ENCODE measurements at places on chromosomes 11 and 22.

DNA sequence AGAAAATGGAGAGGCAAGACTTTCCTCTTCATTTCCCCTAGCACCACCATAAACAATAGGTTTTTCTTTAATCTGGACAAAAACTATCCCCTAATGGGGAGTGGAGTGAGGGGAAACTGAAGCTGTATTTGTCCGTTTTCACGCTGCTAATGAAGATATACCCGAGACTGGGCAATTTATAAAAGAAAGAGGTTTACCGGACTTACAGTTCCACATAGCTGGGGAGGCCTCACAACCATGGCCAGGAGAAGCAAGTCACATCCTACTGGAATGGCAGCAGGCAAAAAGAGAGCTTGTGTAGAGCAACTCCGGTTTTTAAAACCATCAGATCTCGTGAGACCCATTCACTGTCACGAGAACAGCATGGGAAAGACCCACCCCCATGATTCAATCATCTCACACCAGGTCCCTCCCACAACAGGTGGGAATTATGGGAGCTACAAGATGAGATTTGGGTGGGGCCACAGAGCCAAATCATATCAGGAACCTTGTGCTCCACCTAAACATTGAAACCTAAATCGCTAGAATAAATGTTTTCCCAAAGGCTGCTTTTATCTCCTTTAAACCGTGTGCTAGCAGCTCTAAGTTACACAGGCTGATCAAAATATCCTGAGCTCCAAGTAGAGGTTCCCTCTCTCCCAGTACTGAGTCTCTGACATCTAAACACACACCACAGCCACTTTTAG, 4.3 kb downstream of the UBQLN3 start:
- no peaks in the 10 kb centered on the region for H3K4me1 ChIP-seq
- H3K27ac ChIP-seq, result no peak overlapping the region
- DNase-seq, result no peak
- H3K27me3 ChIP-seq, result no peaks in the 10 kb centered on the region
- H3K36me3 ChIP-seq, result no peaks in the 10 kb centered on the region

- no peak overlapping the region for H3K27ac ChIP-seq
- H3K4me1 ChIP-seq, result peaks cover 10% of the 10 kb centered on the region
- no peak for DNase-seq
- no peaks in the 10 kb centered on the region for H3K36me3 ChIP-seq
- H3K27me3 ChIP-seq, result no peaks in the 10 kb centered on the region
Measured at GRCh38 chr11:121590772-121591404, 138.1 kb upstream of the SORL1-AS1 start.

DNA sequence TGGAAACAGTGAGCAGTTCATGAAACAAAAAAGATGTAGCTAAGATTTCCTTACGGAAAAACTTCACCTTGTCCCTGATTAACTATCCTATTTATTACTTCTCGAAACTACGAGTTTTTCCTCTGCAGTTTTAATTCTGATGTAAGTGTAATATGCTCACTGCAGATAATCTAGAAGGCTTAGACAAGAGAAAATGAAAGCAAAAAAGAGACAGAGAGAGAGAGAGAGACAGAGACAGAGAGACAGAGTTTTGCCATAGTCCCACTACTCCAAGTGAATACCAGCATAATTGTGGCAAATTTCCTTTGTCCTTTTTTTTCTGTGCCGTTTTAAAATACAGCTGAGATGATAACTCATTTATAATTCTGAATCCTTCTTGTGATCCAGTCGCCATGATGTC, 24.8 kb downstream of the FSHB start:
- H3K4me3 ChIP-seq, result no peak overlapping the region
- H3K27me3 ChIP-seq, result no peaks in the 10 kb centered on the region
- no peak overlapping the region for H3K27ac ChIP-seq
- H3K36me3 ChIP-seq, result no peaks in the 10 kb centered on the region
- no peak for DNase-seq
- no peaks in the 10 kb centered on the region for H3K4me1 ChIP-seq

- peak overlapping the region; percentile 70 for H3K4me3 ChIP-seq
- H3K27me3 ChIP-seq, result no peaks in the 10 kb centered on the region
- peaks cover 9% of the 10 kb centered on the region for H3K4me1 ChIP-seq
Measured at GRCh38 chr11:95923439-95923727, 524 bp downstream of the MTMR2 start.

DNA sequence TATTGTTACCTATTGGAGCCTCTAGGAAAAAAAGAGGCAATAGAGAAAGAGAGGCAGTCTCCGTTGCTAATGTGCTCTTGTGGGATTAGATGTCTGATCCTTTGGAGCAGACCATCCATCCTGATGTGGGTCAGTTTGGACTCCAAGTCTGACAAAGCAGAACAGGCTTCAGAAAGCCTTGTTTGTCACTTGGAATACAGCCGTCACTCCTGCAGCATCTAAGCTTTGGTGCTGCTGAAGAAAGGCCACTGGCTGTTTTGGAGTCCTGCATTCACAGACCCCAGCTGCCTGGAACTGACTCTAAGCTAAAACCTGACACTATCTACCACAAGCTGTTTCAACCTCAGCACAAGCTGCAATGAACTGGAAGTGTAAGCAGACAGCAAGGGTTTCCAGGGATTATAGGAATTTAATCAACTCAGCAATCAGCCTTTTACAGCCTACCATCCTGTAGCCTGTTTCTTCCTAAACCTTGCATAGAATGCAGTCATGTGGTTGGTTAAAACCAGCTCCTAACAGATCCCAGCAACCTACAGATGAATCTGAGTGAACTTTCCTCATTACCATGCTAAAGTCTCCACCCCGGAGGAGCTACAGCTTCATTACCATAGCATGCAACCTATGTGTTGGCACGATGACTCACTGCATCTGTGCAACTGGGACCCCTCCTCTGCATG, 3.7 kb upstream of the PLAAT4 start:
- peaks cover 8% of the 10 kb centered on the region for H3K4me1 ChIP-seq
- H3K27me3 ChIP-seq, result no peaks in the 10 kb centered on the region
- no peak for DNase-seq
- H3K4me3 ChIP-seq, result no peak overlapping the region
- no peaks in the 10 kb centered on the region for H3K36me3 ChIP-seq

GRCh38 chr11:31824879-31825837, 14.0 kb upstream of the PAX6 start:
- H3K4me3 ChIP-seq, result no peak overlapping the region
- no peaks in the 10 kb centered on the region for H3K36me3 ChIP-seq
- no peaks in the 10 kb centered on the region for H3K4me1 ChIP-seq
- peaks cover 61% of the 10 kb centered on the region for H3K27me3 ChIP-seq
- DNase-seq, result no peak
- no peak overlapping the region for H3K27ac ChIP-seq

- no peaks in the 10 kb centered on the region for H3K27me3 ChIP-seq
- no peak for DNase-seq
- no peak overlapping the region for H3K27ac ChIP-seq
- H3K4me3 ChIP-seq, result no peak overlapping the region
- no peaks in the 10 kb centered on the region for H3K36me3 ChIP-seq
Measured at GRCh38 chr11:56066980-56067379, 26.1 kb upstream of the OR8I2 start.

DNA sequence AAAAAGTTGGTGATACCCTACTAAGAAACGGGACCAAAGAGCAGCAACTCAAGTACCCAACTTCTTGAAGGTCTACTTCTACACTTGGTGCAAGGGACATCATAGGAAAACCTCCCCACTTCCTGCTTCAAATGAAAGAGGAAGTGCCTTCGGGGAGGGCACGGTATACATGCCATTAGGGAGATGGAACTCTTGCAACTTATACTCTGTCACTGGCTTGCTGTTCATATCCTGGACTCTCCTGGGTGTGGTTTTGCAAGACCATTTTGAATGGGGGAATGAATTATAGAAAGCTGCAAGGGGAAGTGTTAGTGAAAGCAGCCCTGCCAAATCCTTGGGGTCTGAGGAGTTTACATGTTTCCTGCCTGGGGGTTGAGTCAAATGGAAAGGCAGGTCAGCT, 41.9 kb downstream of the CSNK2A3 start:
- no peaks in the 10 kb centered on the region for H3K4me1 ChIP-seq
- no peak overlapping the region for H3K4me3 ChIP-seq
- no peak overlapping the region for H3K27ac ChIP-seq
- H3K36me3 ChIP-seq, result no peaks in the 10 kb centered on the region

- H3K27ac ChIP-seq, result peak overlapping the region; percentile 24
- H3K4me1 ChIP-seq, result no peaks in the 10 kb centered on the region
- H3K27me3 ChIP-seq, result no peaks in the 10 kb centered on the region
- H3K4me3 ChIP-seq, result peak overlapping the region; percentile 24
- no peaks in the 10 kb centered on the region for H3K36me3 ChIP-seq
- no peak for DNase-seq
Measured at GRCh38 chr11:77191429-77191822, 63.4 kb downstream of the MYO7A start.

- no peaks in the 10 kb centered on the region for H3K36me3 ChIP-seq
- H3K27me3 ChIP-seq, result no peaks in the 10 kb centered on the region
- H3K4me1 ChIP-seq, result no peaks in the 10 kb centered on the region
- H3K4me3 ChIP-seq, result no peak overlapping the region
- no peak overlapping the region for H3K27ac ChIP-seq
Measured at GRCh38 chr11:73030130-73030529, 112.0 kb downstream of the FCHSD2 start.

- no peaks in the 10 kb centered on the region for H3K27me3 ChIP-seq
- peak overlapping the region; percentile 7 for H3K27ac ChIP-seq
- no peak overlapping the region for H3K4me3 ChIP-seq
- no peaks in the 10 kb centered on the region for H3K4me1 ChIP-seq
- H3K36me3 ChIP-seq, result no peaks in the 10 kb centered on the region
- no peak for DNase-seq
Measured at GRCh38 chr11:44868455-44869421, 81.9 kb downstream of the TP53I11 start.

GRCh38 chr22:27554106-27554811, 247.3 kb downstream of the MN1 start:
- H3K4me1 ChIP-seq, result no peaks in the 10 kb centered on the region
- H3K27me3 ChIP-seq, result no peaks in the 10 kb centered on the region

DNA sequence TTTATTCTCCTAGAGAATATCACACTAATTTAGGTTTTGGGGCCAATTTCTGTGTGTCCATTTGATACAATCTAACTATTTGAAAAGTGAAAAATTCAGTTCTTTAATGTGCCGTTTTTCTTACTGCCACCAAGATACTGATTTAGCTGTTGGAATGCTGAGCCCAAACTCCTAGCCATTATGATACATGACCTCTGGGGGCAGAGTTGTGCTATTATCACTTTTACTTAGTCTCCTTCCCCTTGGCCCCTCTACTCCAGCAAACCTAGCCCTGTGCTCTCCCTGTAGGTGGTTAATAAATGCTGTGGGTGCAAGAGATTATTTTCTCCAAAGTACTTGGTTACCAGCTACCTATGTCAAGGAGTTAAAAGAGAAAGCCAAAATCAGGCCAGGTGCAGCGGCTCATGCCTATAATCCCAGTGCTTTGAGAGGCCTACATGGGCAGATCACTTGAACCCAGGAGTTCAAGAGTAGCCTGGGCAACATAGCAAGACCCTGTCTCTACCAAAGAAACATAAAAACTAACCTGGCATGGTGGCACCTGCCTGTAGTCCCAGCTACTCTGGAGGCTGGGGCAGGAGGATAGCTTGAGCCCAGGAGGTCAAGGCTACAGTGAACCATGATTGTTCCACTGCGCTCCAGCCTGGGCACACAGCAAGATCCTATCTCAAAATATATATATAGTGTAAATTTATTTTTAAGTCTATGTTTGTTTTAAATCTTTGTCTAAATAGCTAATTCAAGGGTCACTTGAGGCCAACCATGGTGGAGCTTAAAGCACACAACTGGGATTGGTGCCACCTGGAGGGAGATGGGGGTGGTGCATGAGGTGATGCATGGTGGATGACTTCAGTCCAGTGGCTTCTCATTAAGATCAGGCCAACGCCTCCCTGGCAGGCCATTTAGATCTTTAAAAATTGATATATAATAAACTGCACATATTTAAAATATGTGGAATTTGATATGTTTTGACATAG, 193.2 kb upstream of the PLET1 start:
- H3K4me3 ChIP-seq, result no peak overlapping the region
- H3K27me3 ChIP-seq, result no peaks in the 10 kb centered on the region
- no peak overlapping the region for H3K27ac ChIP-seq
- DNase-seq, result peak; percentile 10
- H3K4me1 ChIP-seq, result no peaks in the 10 kb centered on the region

- no peak for DNase-seq
- H3K27ac ChIP-seq, result no peak overlapping the region
- H3K27me3 ChIP-seq, result no peaks in the 10 kb centered on the region
- H3K4me1 ChIP-seq, result no peaks in the 10 kb centered on the region
Measured at GRCh38 chr11:109853156-109853776, 239.9 kb upstream of the ZC3H12C start.

GRCh38 chr11:102456381-102456780, 3.8 kb upstream of the TMEM123 start:
- no peak overlapping the region for H3K27ac ChIP-seq
- H3K36me3 ChIP-seq, result no peaks in the 10 kb centered on the region
- no peak for DNase-seq
- no peaks in the 10 kb centered on the region for H3K27me3 ChIP-seq
- no peak overlapping the region for H3K4me3 ChIP-seq

- no peaks in the 10 kb centered on the region for H3K27me3 ChIP-seq
- DNase-seq, result no peak
- no peaks in the 10 kb centered on the region for H3K4me1 ChIP-seq
Measured at GRCh38 chr11:11640152-11640551, 18.3 kb upstream of the GALNT18 start.

Data from prostate gland (tissue), 2 donors.